ENCODE measurements at places on chromosomes 1 and 21.

- DNase-seq: no peak
Measured at GRCh38 chr1:187143783-187144182, 315.0 kb downstream of the PLA2G4A start.

GRCh38 chr1:116092752-116093489 lies 18.3 kb upstream of the MAB21L3 start:
- no peak for DNase-seq

DNA sequence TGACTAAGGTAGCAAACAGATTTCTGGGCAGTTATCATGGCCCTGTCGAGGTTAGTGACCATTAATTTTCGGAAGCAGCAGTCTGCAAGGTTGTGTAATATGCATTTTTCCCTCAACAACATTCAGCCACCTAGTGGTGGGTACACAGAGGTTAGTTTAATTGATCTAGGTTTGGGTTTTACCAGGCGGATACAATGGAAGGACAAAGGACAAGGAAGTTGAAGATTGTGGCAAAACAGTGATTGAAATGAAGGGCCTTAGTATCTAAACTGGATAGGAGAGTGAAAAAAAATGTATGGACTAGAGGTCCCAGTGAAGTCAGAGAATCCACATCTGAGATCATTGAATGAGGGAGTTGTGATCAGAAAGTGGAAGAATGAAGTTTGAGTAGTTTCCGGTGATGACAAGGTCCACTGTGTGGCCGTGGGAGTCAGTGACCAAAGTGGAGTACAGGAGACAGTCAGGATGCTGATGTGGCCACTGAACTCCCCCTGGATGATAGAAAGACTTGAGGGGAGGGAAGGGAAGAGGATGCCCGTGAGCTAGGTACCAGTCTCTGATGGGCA lies 2.8 kb downstream of the ARMH1 start:
- DNase-seq: no peak

GRCh38 chr1:87826681-87827251 lies 498.1 kb downstream of the LMO4 start:
- DNase-seq: no peak

- DNase-seq: no peak
Measured at GRCh38 chr1:245036102-245036501, 118.7 kb upstream of the KIF26B start.

DNA sequence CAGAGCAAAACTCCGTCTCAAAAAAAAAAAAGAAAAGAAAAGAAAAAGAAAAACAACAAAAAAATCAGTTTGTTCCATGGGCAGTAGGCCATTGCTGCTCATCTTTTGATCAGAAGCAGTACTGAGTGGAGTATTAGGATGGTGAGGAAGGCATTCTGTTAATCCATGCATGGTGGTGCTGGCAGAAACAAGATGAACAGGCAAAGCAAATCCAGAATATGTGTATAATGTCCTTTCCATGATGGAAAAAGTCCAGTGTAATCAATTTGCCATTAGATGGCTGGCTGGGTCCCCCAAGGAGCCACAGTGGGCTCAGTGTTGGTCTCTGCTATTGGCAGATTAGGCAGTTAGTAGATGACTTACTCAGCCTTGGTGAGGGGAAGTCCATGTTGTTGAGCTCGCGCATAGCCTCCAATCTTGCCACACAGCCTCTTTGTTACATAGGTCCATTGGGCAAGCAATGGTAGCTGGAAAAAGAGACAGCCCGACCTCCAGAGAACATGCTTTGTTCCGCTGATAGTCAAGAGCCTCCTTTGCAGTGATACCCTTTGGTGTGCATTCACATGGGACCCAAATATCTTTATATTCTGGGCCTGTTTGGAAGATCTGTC lies 23.3 kb downstream of the H3-3A start:
- DNase-seq: no peak

- no peak for DNase-seq
Measured at GRCh38 chr1:226825037-226825745, 45.2 kb upstream of the PSEN2 start.

DNA sequence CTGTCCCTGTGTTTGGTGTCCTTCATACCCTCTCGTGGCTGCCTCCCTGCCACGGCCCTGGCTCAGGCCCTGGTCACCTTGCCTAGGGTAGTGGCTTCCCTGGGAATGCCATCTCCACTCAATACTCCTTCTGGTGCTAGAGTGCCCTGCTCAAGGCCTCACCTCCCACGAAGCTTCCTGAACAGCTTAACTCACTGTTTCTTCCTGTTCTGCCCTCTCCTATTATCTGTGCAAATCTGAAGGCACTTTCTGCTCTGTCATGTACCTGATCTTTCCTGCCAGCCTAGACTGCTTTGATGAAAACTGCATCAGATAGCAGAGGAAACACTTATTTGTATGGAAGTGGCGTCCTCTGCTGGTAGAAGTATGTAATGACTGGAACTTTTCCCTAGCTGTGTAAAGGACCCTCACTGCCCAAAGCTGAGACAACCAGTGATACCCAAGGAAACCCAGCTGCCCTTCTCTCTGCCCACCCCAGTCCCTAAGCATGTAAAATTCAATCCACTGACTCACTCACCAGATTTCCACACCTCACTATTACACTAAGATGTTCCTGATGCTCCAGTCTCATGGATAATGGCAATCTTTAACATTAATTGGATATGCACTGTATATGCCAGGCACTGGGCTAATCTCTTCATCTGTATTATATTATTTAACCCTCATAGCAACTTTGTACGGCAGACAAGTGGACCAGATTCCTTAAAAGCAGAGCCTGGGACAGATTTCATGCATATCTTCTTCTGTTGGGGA lies 36.2 kb upstream of the BTG2 start:
- DNase-seq: no peak

GRCh38 chr1:153661111-153661708 lies 2.7 kb downstream of the SNAPIN start:
- no peak for DNase-seq

DNA sequence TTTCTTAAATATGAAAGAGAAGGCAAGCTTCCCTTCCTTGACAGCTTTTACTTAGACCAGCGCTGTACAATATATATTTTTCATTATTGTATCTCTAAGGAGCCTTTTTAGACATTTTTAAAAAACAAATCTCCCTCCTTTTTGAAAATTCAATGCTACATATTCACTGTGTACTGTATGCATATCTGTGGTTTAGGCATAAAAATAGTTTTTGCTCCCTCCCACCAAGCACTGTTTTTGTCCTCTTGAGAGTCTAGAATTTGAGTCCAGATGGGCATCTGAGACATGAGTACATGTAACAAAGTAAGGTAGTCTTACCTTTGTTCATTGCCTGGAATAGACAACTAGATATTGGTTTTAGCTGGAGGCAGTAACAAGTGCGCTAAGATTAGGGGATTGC lies 488.5 kb upstream of the RUNX1 start:
- DNase-seq: no peak

- no peak for DNase-seq
Measured at GRCh38 chr21:37767984-37768383, 148.3 kb downstream of the KCNJ6 start.

GRCh38 chr1:109994654-109995053 lies 10.1 kb downstream of the AHCYL1 start:
- DNase-seq: no peak

DNA sequence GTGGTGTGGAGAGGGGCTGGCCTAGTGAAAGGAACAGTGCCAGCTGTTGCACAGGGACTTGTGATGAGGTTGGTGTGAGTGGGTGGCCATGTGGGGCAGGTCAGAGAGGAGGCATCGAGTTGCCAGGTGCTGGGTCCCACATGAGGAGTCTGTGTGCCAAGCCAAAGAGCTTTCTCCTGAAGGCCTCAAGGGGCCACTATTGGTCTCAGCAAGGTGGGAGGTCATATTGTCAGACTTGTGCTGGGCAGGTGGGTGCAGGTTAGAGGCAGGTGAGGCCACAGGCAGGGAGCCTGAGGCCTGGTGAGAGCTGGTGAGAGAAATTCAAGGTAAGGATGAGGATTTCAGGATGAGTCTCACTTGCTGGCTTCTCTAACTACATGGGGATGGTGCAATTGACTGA lies 256.8 kb downstream of the DISC1 start:
- no peak for DNase-seq

- DNase-seq: no peak
Measured at GRCh38 chr1:50155541-50155940, 46.8 kb downstream of the ELAVL4 start.

DNA sequence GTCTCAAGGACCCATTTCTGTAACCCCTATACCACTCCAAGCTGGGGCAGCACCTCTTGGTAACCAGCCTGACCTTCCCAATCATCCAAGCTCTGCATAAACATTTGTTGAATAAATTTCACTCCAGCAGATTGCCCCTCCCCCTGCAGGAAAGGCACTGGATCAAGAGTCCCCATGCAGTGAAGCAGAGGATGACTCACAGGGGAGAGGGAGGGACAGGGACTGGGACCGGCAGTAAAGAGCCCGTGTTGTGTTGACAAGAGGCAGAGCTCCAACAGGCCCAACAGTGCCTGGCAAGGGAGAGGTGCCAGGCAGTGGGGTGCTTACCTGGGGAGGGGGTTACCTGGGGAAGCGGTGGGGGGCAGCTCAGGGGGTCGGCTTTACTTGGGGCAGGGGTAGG lies 32.3 kb downstream of the SLC9A1 start:
- DNase-seq: no peak

DNA sequence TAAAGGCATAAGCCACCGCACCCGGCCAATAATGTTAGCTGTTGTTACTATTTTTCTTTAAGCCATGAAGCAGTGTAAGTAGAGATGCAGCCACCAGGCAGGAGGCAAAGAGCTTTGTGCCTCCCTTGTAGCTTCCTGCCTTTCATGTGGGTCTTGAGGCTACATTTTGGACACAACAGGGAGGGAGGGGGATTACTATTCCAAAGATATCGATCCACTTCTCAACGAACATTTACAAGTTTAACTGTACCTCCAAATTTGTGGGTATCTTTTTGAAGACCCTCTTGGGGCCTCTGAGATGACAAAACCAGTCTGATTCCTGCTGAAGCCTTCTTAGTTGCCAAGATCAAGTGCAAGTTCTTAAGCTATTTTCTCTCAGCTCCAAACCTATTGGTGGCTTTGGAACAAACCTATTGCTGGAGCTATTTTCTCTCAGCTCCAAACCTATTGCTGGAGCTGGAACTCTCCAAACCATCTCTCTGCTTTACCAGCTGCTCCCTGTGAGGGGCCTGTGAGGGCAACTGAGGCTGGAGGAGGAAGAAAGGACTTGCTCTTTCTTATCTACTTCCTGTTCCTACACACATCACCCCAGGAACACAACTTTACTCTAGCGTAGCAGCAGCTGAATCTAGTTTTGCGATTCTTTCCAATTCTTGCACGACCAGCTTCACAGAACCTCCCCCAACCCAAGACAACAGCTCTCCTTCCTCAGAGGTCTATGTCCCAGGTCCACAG lies 16.1 kb upstream of the RCAN3 start:
- DNase-seq: peak; percentile 8

DNA sequence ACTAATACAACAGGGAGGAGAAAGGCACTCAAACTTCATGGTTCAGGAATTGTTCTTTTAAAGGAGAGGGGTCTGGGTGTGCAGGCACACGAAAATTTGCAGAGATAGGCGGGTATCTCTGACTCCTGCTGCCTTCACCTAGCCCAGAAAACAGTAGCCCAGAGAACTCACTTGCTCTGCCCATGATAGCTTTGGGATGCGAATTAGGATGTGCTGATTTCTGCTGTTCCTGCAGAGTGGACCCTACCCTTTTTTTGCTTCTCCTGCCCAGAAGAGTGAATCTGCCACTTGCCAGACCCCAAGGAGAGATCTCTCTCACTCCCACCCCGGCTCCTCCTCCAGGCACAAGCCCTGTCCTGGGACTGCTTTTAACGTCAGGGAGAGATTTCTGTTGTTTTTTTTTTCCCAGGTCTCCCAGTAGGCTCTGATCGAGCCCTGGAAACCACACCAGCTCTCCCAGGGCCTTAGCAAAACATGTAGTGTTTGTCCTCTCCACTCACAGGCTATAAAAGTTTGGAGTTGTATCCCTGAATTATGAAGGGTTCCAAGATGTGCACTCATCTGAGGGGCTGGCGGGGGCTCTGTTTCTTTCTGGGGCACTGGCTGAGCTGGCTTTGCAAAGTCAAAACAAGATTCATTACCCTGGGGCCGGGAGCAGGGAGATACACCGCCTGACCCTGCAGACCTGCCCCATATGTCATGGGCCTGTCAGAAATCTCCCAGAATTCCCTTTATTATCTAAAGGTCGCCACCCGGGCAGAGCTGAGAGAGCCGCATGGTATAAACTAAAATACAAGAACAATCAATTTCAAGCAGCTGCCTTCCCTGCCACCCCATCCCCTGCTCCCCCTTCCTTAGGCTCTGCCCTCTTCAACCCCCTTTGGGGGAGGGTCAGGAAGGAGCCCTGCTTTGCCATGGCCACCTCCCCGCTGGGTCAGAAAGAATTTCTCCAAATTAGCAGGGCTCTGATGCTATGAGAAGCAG lies 17.9 kb downstream of the PLXNA2 start:
- no peak for DNase-seq

GRCh38 chr21:41653954-41654491 lies 112.8 kb downstream of the RIPK4 start:
- no peak for DNase-seq

GRCh38 chr1:228166170-228166936 lies 749 bp downstream of the IBA57 start:
- DNase-seq: no peak

GRCh38 chr1:244964112-244964971 lies 100.0 kb upstream of the HNRNPU start:
- peak; percentile 17 for DNase-seq

- no peak for DNase-seq
Measured at GRCh38 chr1:212488436-212489283, 55.9 kb downstream of the NENF start.

- DNase-seq: no peak
Measured at GRCh38 chr1:35873243-35873750, 9.7 kb upstream of the AGO1 start.

GRCh38 chr1:77322061-77322900 lies 40.5 kb downstream of the AK5 start:
- DNase-seq: no peak

DNA sequence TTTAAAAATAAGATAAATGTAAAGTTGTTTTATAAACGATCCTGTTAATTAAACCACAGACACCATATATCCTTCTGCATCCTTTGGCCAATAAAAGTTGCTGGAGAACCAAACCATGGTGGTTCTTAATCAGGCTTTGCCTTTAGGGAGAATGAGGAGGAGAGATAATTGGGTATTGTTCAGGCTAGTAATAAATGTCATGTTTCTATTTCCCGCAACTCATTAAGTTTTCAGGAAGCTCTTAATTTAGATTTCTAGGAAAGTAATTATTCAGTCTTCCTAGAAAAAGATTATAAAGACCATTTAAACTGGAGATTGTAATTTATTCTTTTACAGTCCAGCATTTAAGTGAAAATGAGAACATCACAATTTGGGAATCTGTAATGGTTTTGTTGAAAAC lies 34.5 kb downstream of the RAB4A start:
- no peak for DNase-seq

DNA sequence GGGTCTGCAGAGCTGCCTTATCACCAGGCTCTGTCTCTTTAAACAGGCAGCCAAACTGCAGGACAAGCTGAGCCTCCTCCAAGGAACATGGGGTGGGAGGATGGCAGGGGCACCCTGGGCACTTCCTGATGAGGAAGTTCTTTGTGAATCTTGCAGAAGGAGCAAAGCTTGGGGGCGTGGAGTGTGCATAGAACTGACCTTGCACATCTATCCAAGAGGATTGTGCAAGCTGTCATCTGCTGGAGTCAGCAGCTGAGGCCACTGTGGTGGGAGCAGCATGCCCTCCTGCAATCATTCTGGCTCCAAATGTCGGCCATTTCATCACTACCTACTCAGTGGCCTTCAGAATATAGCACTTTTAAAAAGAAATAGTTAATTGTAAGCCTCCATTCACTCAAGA lies 182.2 kb downstream of the AJAP1 start:
- no peak for DNase-seq

GRCh38 chr1:154791292-154792166 lies 78.6 kb downstream of the KCNN3 start:
- peak; percentile 72 for DNase-seq
